ENCODE measurements at places on chromosomes 6 and 20.

GRCh38 chr6:7238900-7239589, 74.0 kb downstream of the SSR1 start:
- peak; percentile 57 for DNase-seq

DNA sequence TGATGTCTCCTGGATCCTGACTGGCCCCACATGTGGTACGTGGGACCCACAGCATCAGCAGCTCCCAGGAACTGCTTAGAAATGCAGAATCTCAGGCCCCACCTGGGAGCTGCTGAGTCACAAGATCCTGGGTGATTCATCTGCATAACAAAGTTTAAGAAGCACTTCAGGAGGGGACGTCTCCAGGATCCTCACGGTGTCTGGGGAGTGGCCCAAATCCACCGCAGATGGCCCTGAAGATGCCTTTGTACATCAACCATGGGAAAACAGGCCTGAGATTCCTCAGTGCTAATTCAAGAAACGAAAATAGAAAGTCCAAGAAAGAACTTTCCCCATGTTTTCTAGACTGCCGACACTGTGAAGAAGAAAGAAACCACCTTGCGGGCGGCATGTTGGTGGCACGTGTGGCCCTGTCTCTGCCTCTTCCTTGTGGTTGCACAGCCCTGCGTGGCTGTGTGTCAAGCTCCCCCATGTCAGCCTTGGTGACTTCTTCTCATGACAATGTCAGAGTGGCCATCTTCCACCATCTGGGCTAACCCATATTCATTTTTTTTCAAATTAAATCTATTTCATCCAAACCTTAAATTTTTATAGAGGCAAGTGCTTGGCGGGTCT, 26.1 kb downstream of the RRBP1 start:
- DNase-seq, result no peak

- no peak for DNase-seq
These were observed 21.9 kb upstream of the NPBWR2 start for GRCh38 chr20:64129146-64129782.

DNA sequence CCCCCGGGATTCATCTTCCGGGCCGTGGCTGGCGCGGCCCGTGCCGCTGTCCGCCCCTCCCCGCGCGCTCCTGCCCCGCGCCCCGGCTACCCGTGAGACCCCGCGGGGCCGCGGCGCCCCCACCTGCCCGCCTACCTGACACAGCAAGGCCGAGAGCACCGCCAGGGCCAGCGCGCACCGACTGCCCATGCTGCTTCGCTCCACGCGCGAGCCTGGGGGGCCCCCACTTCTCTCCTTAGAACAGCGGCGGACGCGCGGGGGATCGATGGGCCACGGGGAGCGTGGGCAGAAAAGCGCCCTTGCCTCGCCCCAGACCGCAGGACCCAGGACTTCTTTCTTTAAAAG, 955 bp downstream of the DLL1 start:
- DNase-seq, result no peak

DNA sequence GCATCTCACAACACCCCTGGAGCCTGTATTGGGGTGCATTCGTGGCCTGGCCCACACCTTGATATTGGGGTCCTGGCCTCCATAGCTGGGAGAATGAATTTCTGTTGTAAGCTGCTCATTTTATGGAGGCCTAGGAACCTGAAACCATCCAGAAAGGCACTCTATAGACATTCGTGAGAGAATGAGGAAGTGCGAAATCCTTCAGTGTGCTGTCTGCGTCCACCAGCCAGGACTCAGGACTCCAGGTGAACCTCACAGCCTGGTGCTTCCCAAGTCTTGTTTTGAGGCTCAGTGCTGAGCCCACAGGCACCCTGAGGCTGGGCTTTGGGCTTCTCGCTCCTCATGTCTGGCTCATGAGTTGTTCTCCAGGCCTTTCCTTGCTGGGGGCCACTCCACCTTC, 11.9 kb upstream of the RBBP8NL start:
- no peak for DNase-seq

DNA sequence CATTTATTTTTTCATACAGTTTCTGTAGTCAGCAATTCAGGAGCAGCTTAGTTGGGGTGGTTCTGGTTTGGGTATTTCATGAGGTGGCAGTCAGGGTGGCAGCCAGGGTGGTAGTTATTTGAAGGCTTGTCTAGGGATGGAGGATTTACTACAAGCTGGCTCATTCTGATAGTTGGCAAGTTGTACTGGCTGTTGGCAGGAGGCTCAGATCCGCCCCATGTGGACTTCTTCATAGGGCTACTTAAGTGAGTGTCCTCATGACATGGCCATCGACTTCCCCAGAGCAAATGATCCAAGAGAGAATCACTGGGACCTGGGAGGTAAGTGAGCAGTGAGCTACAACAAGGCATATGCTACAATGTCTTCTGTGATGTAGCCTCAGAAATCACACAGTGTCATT, 22.4 kb upstream of the CDKAL1 start:
- no peak for DNase-seq

DNA sequence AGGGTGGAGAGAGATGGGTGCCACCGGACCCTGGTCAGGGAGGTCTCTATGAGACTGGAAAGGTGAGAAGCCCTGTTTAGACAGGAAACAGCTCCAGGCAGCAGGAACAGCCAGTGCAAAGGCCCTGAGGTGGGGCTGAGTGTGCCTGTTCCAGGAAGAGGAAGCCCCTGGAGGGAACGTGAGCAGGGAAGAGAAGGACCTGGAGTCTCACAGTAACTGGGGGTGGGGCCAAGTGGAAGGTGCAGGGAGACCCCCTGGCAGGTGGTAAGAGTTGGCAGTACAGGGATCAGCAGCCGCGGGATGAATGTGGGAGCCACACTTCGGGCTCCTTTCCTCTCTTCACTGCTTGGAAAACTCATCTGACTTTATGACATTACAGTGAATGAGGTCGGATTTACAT, 43.8 kb upstream of the CST5 start:
- no peak for DNase-seq
